Thoracic aorta (tissue), 2 donors: ENCODE measurements at places on chromosomes 5 and 9. TPM values are rescaled to one million over a fixed set of nuclear protein-coding genes. Genes with fewer than 3 reads are reported as not detected.

DNA sequence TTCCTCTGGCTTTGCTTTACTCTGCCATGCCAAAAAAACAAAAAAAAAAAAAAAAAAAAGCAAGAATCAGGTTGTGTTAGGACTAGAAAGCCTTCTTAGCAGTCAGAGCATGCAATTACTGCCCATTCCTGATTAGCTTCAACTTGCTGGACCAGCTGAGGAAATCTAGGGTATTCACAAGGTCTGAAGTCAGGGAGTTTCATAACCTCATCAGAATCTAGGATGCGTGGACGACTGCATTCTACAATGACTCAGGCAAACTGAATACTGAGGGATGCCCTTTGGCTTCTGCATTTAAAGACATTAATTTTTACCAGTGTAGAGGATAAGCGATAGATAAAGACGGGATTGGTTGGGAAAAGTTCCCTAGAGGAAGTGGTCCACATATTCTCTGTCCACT is 39.2 kb upstream of the SHOC1 start:
- DNase-seq, result no peak

DNA sequence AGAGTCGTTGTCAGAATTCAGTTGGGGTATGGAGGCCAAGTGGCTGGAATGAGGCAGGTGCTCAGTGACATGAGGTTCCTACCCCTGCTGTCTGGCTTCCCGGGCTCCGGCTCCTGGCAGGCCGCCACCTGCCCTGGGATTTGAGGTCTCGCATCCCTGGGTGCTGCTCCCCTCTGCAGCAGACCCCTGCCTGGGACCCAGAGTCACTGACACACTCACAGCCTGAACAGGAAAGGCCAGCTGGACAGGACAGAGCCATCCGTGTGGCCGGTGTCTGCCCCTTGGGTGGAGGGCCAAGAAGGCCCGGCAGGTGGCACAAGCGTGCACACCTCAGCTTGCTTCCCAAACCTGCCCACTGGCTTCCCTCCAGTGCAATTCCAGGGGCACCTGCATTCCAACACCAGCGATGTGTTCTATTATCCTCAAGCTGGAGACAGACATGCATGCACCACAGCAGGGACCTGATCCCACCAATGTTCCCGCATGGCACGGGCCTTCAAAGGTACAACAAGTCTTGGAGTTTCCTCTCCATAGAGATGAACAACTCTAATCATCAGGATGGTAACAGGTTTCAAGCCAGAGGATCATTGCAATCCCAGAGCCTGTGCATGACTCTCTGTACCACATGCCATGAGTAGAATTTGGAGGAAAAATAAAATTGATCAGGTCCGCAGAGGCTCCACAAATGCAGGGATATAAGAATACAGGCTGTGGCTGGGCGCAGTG is 45.6 kb upstream of the RNF130 start:
- no peak for DNase-seq

DNA sequence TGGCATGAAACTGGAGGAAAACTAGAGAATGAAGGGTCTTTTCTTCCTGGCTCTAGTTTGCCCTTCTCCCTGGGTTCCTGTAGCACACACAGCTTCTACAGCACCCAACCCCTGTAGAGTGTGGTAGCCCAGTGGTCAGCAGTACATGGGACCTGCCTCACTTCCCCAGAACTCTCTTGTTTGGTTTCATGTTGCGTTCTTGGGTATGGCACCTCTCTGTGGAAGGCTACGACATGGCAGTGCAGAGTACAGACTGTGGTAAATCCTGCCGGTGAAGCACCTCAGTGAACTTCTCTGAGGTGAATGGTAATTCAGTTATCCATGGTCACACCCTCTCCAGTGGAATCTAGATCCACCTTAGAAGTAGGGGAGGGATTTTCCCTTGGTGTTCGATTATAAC is 105.5 kb downstream of the TLR4 start:
- DNase-seq, result no peak

DNA sequence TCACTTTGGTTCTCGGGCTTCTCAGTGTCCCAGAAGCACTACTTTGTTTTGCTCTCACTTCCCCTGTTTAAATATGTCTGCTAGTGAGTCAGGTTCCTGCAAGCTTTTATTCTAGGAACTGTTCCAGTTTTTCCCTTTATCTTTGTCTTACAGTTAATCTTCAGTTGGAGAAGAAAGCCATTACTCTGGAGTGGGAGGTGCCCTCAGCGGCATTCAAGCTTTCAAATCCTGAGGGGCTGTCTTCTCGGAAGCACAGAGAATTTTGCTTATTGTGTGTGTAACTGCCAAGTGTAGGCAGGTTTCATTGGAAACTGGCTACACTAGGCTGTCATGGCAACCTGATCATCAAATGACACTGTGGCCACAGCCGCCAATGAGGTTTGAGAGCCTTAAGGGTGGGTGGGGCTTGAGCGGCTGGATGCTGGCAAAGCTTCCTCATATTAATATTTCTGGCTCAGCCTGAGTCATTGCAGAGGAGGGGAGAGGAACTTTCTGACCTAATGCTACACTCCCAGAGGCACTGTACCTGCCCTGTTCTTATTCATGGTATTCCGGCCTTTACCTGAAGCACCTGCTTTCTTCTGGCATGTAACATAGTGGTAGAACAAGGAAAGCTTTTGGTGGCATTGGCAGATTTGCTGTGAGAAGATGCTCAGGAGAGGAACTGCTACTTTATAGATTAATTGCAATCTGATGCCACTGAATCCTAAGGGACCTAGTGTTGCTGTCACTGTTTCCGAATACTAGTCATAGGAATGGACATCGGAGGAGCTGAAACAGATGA is 26.3 kb downstream of the SLC25A25 start:
- DNase-seq, result peak; percentile 91

DNA sequence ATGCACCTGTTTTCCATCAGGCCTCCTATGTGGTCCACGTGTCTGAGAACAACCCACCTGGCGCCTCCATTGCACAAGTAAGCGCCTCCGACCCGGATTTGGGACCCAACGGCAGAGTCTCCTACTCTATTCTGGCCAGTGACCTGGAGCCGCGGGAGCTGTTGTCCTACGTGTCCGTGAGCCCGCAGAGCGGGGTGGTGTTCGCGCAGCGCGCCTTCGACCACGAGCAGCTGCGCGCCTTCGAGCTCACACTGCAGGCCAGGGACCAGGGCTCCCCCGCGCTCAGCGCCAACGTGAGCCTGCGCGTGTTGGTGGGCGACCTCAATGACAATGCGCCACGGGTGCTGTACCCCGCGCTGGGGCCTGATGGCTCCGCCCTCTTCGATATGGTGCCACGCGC is 1.7 kb downstream of the PCDHGB1 start:
- DNase-seq, result no peak

The LCN10 gene
- total RNA-seq, result 3.1 TPM

The TIMD4 gene
- total RNA-seq, result not detected

The EQTN gene
- not detected for total RNA-seq

GRCh38 chr5:135881244-135881643 is 14.4 kb downstream of the IL9 start:
- no peak for DNase-seq

- no peak for DNase-seq
Measured at GRCh38 chr9:33158843-33159776, 8.0 kb downstream of the B4GALT1 start.

The GPR150 gene
- total RNA-seq, result not detected

The ARSI gene
- 0.41 TPM for total RNA-seq

The PCDHB11 gene
- total RNA-seq, result 10.6 TPM

The PDZD2 gene
- total RNA-seq, result 15.7 TPM

The SOHLH1 gene
- not detected for total RNA-seq

The TSLP gene
- total RNA-seq, result 0.28 TPM

The C9 gene
- total RNA-seq, result not detected

GRCh38 chr5:96626956-96627355 is 35.2 kb upstream of the CAST start:
- DNase-seq, result no peak

The PRDM9 gene
- total RNA-seq, result not detected

DNA sequence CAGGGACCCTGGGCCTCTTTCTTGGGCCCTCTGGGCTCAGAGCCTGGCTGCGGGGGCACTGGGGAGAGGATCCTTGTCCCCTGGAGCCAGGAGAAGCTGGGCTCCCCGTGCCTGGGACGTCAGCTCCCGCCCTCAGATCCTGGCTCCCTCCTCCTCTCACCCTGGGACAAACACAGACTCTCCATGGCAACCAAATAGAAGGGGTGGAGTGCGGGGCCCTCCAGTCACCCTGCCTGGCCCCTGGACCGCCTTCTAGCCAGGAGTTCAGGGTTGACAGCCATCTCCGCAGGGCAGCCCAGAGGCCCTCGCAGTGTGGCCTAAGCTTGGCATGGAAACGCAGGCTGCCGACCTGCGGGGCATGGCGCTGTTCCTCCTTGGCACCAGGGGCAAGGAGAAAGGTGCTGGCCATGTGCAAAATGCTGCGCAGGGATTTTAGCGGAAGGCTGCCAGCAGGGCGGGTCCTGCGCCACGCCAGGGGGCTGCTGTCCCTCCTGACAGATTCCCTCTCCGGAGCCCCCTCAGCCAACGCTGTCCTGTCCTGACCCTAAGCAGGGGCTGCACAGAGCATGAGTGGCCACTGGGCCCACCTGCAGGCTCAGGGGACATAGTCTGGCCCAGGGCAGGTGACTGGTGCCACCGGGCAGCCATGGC is 1.0 kb downstream of the ZDHHC11 start:
- DNase-seq, result no peak
